ENCODE measurements at places on chromosomes 12 and 14. TPM values are rescaled to one million over a fixed set of nuclear protein-coding genes. Genes with fewer than 3 reads are reported as not detected.

KCNK10 gene
- total RNA-seq = 0.13 TPM

RTN1 gene
- 0.46 TPM for total RNA-seq

KRT83 gene
- not detected for total RNA-seq

GPR84 gene
- not detected for total RNA-seq

STYK1 gene
- not detected for total RNA-seq

CABP1 gene
- 1.7 TPM for total RNA-seq

RASSF9 gene
- 0.03 TPM for total RNA-seq

KRT81 gene
- 0.06 TPM for total RNA-seq

KERA gene
- not detected for total RNA-seq

GPD1 gene
- 0.24 TPM for total RNA-seq

TSPAN11 gene
- total RNA-seq = 6.5 TPM

TPPP2 gene
- not detected for total RNA-seq

TCL1B gene
- not detected for total RNA-seq

CCDC197 gene
- total RNA-seq = not detected

HIF1A gene
- 150 TPM for total RNA-seq

AKAP6 gene
- total RNA-seq = 11.4 TPM
